Effector memory CD8-positive, alpha-beta T cell (primary cell): ENCODE measurements at places on chromosomes 6 and 20.

- DNase-seq: no peak
Observed at GRCh38 chr20:5657876-5658200, 92.4 kb upstream of the SHLD1 start.

- no peak for DNase-seq
Observed at GRCh38 chr6:105164418-105164817, 15.4 kb downstream of the POPDC3 start.

DNA sequence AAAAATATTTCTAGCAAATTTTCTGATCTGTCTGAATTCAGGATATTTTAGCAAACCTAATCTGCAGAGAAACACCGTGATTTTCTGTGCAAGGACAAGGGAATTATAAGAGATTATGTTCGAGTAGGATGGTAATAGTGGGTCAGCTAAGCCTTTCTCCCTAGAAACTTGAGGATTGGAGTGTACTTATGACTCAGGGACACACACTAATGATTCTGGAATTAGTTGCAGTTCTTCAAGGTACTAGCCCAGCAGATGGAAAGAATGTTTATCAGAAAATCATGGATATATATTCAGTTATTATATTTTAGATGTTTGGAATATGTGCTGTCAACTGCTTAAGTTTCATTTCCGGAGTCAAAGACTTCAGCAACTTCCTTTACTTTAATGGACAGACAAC, 177.1 kb upstream of the MAP3K7 start:
- DNase-seq: no peak

DNA sequence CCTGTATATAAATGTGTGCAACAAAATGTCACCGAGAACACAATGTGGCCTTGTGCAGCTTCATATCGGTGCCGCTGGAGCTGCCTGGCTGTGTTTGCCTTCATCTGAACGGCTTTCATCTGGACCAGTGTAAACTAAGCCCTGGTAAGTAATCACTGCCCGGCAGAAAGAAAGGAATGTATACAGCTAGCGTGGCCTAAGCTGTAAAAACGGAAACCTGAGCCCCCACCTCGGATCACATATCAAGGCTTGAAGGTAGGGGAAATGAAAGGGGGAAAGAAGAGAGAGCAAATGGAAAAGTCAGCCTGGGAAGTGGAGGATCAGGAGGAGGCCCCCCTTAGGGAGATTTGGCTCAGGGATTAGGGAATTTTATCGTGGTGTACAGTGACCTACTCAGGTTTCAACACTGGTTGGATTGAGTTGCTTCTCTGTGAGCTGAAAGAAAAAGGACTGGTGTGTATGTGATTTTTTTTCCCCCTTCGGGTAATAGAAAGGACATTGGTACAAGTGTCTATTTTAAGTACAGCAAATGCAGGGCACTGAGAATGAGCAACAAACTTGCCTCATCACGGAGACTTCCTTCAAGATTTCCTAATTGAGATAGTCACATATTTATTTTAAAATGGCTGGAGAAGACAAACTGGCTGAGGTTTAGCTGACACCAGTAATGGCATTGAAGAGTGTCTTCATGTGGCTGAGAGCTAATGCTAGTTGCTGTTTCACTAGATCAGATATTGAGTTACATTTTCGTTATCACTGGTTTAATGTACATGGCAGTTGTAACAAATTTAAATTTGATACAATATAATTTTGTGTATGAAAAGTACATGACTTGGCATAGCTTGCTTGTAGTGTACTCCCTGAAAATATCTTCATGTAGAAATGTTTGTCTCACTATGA, 3.5 kb downstream of the SOBP start:
- no peak for DNase-seq

GRCh38 chr6:48757661-48758060, 646.7 kb upstream of the PTCHD4 start:
- no peak for DNase-seq

DNA sequence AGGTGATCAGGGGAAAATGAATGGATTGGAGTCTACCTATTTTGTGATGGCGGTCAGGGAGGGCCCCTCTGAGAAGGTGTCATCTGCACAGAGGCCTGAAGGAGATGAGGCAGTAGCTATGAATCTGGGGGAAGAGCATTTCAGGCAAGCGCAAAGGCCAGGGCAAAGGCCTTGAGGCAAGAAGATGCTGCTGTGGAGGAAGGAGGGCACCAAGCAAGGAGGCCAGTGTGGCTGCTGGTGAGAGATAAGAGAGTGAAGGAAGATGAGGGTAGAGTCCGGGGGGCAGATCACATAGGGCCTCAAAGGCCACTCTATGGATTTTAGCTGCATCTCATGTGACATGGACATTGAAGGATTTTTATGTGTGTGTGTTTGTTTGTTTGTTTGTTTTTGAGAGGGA, 20.6 kb upstream of the CSNK2A1 start:
- no peak for DNase-seq
